ENCODE measurements at places on chromosomes 5 and 9. TPM values are rescaled to one million over a fixed set of nuclear protein-coding genes. Genes with fewer than 3 reads are reported as not detected.

The WWC1 gene
- 18.7 TPM for total RNA-seq

- no peak for DNase-seq
Measured at GRCh38 chr9:3447788-3448187, 78.0 kb downstream of the RFX3 start.

- no peak for DNase-seq
Measured at GRCh38 chr5:53907827-53908226, 347.4 kb downstream of the NDUFS4 start.

- no peak for DNase-seq
Measured at GRCh38 chr9:89390578-89391116, 72.3 kb downstream of the SECISBP2 start.

DNA sequence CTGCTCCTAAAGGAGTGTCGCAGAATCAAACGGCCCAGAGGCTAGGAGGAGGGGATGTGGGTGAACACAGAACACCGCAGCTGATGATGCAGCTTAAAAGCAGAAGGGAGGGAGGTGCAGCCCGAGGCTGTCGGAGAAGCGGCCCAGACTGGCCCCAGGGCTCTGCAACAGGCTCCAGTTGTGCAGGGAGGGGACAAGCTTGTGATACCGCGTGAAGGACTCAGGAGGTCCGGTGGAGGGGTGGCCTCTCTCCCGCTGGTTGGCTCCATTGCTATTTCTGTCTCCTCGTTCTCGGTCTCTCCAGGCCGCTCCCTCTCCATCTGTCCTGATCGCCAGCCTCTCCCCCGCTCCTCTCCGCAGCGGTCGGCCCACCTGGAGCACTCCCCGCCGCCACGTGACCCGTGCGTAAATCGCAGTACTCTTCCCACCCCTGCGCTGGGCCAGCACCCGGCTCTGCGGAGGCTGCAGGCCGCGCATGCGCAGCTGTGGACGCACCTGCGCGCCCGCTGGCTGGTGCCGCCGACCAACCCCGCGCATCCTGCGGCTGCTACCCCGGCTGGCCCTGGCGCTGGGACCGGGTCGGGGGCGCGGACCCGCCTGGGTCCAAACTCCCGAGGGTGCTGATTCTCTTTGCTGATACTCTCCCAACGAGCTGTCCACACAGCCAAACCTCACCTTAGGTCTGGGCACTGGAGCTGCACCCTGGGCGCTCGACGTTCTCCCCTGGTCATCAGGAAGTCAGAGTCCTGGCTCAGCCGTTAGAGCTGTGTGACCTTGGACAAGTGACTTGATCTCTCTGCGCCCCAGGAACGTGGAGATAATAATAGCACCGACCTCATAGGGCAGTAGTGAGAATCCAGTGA, 3.7 kb upstream of the STXBP1 start:
- no peak for DNase-seq

DNA sequence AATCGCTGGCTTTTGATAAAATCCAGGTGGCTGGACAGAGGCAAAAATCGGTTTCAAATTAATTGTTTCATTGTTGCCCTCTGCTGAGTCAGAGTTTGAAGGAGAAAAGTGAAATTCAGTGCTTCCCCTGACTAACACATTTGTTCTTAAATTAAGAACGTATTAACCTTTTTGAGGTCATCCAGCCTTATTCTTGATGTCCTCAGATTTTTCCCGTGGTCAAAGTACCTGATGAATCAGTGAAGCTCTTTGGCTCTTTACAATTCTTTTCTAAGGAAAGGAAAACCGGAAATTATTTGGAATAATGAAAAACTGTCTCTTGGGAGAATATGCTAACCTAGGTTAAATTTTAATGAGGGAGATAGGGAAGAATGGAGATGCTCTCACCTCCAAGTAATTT, 21.6 kb downstream of the OSMR start:
- DNase-seq: no peak
